ENCODE measurements at places on chromosomes 6 and 20.

DNA sequence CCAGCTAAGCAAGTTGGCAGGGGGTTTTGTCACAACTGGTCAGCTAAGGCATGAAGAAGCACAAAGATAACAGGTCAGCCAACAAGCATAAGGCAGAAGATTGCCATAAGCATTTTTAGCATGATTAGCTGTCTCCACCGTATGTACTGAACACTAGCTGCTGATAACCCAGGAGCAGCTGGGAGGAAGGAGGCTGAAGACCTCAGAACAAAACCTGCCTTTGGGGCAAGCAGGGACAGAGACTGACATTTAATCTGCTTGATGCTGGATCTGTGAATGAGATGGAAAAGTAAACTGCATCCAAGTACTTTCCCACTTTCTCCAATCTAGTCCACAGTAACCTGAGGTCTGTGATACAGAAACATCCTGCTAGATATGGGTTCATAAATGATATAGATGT, 353.0 kb upstream of the MAP3K7 start:
- no peak for DNase-seq

GRCh38 chr6:141437011-141437410, 695.7 kb upstream of the GJE1 start:
- DNase-seq, result no peak

DNA sequence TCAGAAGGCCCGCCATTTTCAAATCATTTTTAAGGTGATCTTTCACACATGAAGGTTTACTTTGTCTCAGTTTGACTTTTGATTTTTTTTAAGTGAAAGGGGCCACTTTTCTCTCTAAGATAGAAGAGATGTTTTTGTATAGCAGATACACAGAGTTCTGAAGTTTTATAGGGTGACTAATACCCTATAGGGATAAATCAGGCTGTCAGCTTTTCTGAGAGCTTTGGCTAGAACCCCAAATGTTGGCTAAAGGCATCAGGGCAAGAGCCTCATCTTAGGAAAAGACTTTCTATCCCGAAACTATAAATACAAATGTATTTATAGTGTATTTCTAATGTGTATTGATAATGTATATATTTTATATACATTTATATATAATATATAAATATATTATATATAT, 181.4 kb downstream of the TBX18 start:
- DNase-seq, result no peak

DNA sequence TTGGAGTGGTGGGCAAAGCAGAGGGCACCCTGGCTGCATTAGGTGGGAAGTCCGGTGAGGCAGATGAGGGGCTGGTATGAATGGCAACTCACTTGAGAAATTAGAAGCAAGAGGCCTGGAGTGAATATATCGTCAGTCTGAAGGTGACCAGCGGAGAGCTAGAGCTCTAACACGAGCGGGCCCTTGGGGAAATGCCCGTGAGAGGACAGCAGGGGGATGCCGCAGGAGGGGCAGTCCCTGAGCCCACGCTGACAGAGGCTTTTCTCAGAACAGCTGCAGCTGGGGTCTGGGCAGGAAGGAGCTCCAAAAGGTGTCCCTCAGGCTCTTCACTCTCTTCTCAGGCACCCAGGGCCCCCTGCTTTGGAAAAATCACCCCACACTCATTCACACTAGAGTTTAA, 32.0 kb upstream of the CD93 start:
- DNase-seq, result no peak

GRCh38 chr6:90294989-90295853, 1.4 kb downstream of the BACH2 start:
- peak; percentile 54 for DNase-seq

DNA sequence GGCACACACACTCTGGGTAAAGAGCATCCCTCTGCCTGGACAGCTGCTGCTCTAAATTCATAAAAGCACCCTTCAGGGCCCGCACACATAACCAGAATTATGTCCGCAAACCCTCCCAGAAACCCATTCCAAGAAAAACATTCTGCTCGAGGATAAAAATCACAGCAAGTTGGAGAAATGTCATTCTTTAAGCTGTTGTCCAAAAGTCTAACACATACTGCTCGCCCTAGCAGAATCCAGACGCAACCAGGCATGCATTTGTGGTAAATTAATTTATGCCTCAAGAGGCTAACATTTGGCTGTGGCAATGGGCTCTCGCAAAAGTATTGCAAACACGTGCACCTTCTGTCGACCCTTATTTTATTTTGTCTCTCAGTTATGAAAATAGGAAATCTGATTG, 116.1 kb upstream of the INSM1 start:
- DNase-seq, result no peak

- no peak for DNase-seq
These were observed 43.9 kb upstream of the FABP7 start for GRCh38 chr6:122735582-122735981.

- DNase-seq, result no peak
These were observed at the start of gene HLA-DMB for GRCh38 chr6:32940656-32941213. Gene HLA-DMB, minus strand, starts transcription at chr6:32941028. Its CDS starts 221 bp downstream, at chr6:32940807.

DNA sequence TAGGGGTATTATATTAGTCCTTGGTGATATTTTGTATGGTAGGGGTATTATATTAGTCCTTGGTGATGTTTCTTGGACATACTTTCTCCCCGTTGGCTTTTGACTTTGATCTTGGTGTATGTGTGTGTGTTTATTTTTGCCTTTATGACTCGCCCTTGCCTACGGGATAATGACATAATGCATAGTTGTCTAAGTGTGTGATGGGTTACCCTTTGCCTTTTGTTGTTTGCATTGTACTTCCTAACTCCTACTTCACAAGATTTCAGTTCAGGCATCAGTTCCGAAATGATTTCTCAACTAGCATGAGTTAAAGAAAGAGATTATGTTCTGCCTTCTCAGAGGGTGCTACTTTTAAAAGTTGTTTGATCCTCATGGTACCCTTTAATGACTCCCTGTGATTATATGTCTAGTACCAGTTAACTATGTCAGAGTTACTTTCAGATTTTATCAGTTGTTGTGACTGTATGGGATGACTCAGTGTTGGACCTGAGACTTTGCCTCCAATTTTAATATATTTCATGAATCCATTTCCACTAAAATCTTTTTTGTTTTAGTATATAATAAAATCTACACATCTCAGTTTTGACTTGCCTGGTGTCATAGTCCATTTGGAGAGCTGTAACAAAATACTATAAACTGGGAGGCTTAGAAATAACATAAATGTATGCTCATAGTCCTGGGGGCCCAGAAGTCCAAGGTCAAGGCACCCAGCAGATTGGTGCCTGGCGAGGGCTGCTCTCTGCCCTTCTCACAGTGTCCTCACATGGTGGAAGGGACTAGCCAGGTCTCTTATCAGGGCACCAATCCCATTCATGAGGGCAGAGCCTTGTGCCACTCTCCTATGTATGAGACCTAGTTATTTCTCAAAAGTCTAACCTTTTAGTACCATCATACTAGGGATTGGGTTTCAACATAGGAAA, 34.1 kb downstream of the CDYL start:
- no peak for DNase-seq

DNA sequence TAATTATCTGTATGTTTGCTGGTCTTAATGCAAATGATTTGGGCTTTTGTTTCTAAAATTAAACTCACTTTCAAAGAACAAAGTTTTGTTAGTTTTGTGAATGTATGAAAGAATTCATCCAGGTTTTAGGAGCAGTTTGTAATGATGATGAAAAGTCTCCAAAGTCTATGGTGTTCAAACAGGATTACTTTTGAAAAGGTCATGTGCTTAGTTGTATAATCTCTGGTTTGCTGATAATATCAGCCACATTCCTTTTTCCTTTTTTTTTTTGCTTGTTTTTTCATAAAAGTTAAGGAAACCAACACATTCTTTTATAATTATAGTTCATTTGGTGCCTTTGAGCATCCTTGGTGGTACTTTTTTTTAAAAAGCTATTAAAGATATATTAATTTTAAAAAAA, 88.9 kb downstream of the RTN4IP1 start:
- DNase-seq, result no peak

- DNase-seq, result no peak
These were observed 77.1 kb downstream of the GFRA4 start for GRCh38 chr20:3586093-3586492.

DNA sequence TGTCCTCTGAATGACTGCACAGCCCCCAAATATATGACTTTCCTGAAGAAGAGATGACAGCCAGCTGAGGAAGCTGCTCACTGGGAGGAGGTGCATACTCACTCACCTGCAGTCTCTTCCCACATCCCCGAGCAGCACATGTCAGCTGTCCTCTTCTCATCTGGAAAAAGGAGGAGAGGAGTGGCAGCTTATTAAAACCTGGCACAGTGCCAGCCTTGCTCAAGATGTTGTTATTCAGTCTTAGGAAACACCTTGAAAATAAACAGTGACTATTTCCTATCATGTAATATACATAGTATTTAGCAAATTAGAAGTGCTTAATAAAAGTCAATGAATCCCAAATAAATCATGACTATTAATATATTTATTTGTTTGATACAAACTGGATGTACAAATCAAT, 232.9 kb downstream of the EPM2A start:
- DNase-seq, result no peak

GRCh38 chr6:51926125-51926524, 161.3 kb downstream of the PKHD1 start:
- no peak for DNase-seq

DNA sequence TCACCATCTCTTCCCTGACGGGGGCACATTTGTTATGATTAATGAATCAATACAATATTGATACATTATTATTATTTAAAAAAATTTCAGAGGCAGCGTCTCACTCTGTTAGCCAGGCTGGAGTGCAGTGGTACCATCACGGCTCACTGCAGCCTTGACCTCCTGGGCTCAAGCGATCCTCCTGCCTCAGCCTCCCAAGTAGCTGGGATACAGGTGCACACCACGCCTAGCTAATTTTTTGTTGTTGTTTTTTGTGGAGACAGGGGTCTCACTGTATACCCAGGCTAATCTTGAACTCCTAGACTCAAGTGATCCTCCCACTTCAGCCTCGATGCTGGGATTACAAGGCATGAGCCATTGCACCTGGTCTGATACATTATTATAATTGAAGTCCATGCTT, 4.9 kb upstream of the SRC start:
- DNase-seq, result no peak

GRCh38 chr6:14108571-14109410, 8.8 kb upstream of the CD83 start:
- peak; percentile 6 for DNase-seq

GRCh38 chr20:32914031-32914430, 55.3 kb downstream of the EFCAB8 start:
- DNase-seq, result no peak

GRCh38 chr20:62982124-62983075, 24.4 kb downstream of the BHLHE23 start:
- DNase-seq, result no peak

GRCh38 chr20:51171141-51171540, 148.2 kb upstream of the KCNG1 start:
- DNase-seq, result no peak

GRCh38 chr20:39849664-39850063, 839.4 kb downstream of the MAFB start:
- DNase-seq, result no peak

- DNase-seq, result no peak
These were observed 44.8 kb upstream of the EMILIN3 start for GRCh38 chr20:41411391-41411847.

DNA sequence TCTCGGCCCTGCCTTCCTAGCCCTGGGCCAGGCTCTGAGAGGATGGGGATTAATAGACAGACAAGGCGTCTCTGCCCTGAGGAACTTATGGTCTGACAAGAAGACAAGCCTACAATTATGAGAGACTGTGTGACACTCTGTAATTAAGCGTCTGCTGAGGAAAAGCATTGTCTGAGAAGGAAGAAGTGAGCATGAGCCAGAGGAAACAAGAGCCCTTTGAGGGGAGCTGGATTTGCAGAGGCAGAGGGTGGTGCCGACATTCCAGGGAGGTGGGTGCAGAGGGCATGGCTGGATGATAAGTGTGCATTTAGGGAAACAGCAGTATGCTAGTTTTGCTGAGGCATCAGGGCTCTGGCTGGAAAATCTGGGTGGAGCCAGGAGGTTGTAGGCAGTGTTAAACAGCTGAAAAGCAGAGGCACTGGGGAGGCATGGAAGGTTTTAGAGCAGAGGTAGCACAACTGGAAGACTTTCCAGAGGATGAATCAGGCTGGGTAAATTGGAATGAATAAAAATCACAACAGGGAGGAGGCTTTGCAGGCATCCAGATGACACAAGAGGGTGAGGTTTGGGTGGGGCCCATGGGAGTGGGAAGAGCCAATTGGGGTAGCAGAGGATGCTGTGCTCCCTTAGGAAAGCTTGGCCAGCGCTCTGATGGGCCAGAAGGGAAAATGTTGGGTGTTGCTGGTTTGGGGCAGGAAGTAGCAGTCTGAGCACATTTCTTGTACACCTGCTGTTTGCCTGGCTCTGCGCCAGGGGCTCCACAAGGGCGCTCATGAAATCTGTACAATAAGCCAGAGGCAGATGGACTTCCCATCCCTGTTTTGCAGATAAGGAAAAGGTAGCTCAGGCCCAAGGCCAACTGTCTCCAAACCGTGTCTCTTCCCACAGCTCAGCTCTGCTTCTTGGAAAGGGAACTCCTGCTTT, 74.0 kb upstream of the MYL9 start:
- DNase-seq, result no peak

DNA sequence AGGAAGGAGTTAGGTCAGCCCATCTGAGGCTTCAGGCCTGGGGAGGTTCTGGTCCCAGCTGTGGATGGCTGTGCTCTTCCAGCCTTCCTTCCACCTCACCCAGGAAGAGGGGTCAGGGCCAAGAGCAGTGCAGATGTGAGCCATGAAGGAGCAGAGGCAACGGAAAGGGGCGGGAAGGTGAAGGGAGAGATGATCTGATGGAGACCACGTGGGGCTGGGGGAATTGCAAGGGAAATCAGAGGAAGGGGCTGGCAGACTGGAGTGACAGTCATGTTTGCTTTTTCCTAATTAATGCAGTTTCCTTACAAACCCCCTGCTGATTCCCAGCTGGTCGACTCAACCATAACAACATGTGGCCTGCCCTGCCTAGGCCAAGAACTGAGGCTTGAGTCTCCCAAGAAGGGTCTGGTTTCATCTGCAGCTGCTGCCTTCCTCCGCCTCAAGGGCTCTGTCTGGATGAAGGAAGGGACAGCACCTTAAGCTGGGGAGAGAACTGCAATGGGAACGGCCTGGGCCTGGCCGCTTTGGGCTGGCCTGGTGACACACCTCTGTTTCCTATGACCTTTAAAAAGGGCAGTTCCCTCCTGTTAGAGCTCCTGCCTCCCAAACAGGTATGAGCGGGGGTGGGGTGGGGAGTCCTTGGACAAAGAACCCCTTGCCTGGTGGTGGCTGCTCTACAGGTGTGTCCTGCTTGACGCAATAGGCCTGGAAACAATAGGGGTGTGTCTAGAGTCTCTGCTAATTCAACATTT, 7.8 kb upstream of the MRPS18A start:
- no peak for DNase-seq

GRCh38 chr20:3786126-3786484, 435 bp downstream of the CENPB start:
- no peak for DNase-seq

- DNase-seq, result no peak
These were observed 44.9 kb downstream of the ISM1 start for GRCh38 chr20:13265941-13266340.

- DNase-seq, result no peak
These were observed 42.3 kb upstream of the FRMD1 start for GRCh38 chr6:168121303-168121665.

GRCh38 chr6:54805077-54805476, 41.5 kb upstream of the FAM83B start:
- no peak for DNase-seq
